GM12864 (cell line): ENCODE measurements at places on chromosomes 6 and 20.

DNA sequence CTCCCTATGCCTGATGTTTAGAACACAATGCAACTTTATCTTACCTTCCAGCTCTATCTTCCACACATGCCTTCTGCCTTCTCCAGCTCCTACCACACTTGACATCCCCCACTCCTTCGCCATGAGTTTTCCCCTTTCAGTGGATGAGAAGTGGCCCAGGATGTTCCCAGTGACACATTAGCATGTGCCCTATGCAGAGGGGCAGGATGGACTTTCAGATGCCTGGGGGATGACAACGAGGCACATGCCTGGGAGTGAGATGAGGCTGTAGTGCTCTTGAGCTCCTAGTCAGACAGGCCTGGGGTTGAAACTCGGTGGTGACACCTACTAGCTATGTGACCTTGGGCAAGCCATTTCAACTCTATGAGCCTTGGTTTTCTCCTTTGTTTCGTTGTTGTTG is 20.1 kb upstream of the SLC32A1 start:
- DNase-seq: no peak

DNA sequence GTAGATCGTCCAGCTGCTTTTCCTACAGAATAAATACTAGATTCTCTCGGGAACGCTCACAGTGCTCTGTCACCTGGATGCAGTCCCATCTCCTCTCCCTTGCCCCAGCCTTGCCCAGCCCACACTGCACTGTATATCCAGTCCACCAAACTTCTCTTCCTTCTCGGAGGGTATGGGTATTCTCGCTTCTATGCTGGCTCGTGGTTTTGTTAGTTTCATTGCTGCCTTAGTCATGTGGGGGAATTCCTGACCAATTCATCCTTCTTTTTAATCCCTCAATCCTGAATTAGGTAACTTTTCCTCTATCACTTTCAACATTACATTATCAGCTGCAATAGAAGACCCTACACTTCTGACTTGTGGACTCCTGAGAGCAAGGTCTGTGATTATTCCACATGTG is 252.4 kb downstream of the GMDS start:
- no peak for DNase-seq

- DNase-seq: no peak
Observed at GRCh38 chr6:89180112-89180511, 34.3 kb downstream of the PM20D2 start.

- DNase-seq: no peak
Observed at GRCh38 chr6:124119596-124119995, 315.9 kb downstream of the NKAIN2 start.

- DNase-seq: no peak
Observed at GRCh38 chr20:9348747-9349146, 165.6 kb upstream of the LAMP5 start.

DNA sequence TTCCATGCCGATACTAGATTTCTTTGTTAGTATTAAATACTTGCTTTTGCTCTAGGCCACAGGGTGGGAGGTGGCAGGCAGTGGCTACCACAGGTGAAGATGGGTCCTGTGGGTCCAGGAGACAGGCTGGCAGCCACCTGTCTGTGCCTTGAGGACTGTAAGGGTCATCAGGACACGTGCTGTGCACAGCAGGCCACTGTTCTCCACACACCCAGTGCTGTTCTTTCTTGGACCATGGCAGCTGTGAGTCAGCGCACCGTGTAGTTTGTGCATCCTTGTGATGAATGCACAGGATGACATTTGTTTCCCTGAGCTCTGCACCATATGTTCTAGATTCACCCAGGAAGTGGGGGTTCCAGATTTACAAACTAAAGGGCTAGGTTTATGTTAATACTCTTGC is 317.0 kb downstream of the ZFAND3 start:
- DNase-seq: no peak

GRCh38 chr6:39446909-39447308 is 124.4 kb upstream of the KCNK16 start:
- no peak for DNase-seq

DNA sequence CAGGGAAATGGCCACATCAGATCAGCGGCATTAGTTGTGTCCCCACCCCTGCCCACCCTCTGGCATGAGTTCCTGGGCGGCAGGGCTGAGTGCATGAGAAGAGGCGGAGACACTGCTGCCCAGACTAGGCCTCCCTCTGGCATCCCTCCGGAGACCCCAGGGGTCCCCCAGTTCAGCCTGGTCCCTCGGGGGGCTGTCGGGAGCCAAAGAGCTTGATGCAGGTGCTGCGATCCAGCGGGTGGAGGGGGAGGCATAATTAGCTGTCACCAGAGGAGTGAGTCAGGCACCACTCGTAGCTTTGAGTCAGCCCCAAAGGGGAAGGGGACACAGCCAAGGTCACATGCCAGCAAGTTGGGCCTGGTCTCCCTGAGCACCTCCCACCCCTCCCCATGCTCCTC is 34.5 kb downstream of the DLGAP4 start:
- DNase-seq: no peak

DNA sequence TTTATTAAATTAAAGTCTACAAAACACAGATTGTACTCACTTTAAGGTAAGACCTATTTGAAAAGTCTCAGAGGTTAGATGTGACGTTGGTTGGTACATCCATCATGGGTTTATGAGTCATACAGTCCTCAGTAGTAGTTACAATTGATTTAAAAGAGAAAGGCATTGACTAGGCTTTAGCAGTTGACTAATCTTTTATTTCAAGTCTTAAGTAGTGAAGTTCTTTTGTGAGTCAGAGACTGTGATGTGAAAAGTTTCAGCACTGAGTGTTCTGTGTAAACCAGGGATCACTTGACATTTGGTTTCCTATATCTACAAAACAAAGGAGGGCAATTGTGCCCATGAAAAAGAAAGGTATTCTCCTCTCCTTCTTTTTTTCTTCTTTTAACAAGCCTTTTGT is 221.3 kb downstream of the GRIK2 start:
- DNase-seq: no peak

- DNase-seq: no peak
Observed at GRCh38 chr6:136427378-136427717, 122.9 kb downstream of the MAP7 start.
